ENCODE measurements at places on chromosomes 11 and 22. TPM values are rescaled to one million over a fixed set of nuclear protein-coding genes. Genes with fewer than 3 reads are reported as not detected.
A peak's percentile ranks its signal among the peaks of the same experiment; 100 is the strongest.

BARX2 gene
- not detected for total RNA-seq

PRG2 gene
- total RNA-seq = 0.31 TPM

MPEG1 gene
- total RNA-seq = not detected

SLC22A12 gene
- not detected for total RNA-seq

SLC43A1 gene
- 16.3 TPM for total RNA-seq

MAPK12 gene
- 31.3 TPM for total RNA-seq

CD248 gene
- total RNA-seq = 1.5 TPM

HMGXB4 gene
- total RNA-seq = 32.5 TPM

CREB3L1 gene
- total RNA-seq = 3.3 TPM

GALNT18 gene
- total RNA-seq = 1.7 TPM

PDE2A gene
- total RNA-seq = 3.4 TPM

PRCP gene
- 56.7 TPM for total RNA-seq

FAM180B gene
- total RNA-seq = 0.31 TPM

GLYATL1 gene
- total RNA-seq = 2.1 TPM

DNA sequence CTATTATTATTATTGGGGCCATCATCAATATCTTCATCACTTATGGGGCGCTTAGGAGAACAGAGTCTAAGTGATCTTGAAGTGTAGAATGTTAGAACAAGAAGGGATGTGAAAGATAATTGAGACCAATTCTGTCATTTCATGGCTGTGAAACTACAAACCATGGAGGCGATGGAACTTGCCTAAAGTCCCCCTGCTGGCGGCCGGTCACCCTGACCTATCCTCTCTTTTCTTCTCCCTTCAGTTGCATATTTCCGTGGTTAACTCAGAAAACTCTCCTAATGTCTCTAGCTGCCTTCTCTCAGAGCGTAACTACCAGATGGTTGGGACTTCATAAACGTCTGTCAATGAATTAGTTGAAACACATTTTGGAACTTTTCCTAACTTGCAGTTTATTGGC is 6.6 kb upstream of the OR4B1 start:
- peak; percentile 29 for DNase-seq

- no peak for DNase-seq
Observed at GRCh38 chr11:62804310-62805075, 747 bp downstream of the NXF1 start.

DNA sequence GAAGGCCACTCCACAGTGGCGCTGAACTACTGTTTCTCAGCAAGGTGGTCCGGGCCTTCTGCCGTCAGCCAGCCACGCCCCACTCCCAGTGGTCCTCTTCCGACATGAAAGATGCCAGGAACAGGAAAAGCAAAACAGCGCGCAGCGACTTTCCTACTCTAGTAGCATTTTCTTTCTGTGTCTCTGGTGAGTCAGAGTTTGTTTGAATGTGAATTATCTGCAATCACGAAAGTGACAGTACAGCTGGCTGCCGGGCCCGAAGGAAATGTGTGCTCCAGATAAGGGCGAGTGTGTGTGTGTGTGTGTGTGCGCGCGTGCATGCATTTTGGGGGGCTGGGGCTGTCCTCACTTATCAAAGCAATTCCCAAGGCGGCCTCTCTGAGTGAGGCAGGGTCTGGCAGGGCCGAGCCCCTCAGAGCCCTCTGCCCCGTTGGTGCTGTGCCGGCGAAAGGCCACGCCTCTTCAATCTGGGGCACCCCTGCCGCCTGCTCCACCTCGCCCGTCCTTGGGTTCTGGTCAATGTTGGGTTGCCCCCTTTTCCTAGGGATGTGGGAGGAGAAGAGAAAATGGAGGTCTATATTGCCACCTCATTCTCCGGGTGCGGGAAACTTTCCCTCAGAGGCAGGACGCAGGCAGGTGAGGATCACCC is 288.5 kb downstream of the KIRREL3 start:
- no peak for DNase-seq

- no peak for DNase-seq
Observed at GRCh38 chr22:47065756-47066615, 303.5 kb downstream of the TBC1D22A start.

DNA sequence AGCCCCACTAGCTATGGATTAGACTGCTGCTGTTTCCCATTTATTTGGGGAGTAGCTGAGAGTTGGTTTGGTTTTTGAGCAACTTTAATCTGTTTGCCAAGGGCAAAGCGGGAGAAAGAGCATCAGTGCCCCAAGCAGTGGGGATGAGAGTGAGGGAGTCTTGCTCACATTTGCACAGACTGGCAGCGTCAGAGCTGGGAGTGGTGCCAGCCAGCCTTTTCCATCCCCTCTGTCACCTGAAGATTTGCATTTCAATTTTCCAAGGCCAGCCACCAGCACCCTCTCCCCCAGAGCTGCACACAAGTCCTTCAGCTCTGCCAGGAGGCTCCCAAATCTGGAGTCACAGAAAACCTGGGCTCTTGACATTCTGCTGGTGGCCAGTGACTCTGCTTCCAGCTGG is 21.0 kb upstream of the UVRAG start:
- no peak for DNase-seq

- no peak for DNase-seq
Observed at GRCh38 chr11:116576526-116576925, 196.3 kb downstream of the BUD13 start.

DNA sequence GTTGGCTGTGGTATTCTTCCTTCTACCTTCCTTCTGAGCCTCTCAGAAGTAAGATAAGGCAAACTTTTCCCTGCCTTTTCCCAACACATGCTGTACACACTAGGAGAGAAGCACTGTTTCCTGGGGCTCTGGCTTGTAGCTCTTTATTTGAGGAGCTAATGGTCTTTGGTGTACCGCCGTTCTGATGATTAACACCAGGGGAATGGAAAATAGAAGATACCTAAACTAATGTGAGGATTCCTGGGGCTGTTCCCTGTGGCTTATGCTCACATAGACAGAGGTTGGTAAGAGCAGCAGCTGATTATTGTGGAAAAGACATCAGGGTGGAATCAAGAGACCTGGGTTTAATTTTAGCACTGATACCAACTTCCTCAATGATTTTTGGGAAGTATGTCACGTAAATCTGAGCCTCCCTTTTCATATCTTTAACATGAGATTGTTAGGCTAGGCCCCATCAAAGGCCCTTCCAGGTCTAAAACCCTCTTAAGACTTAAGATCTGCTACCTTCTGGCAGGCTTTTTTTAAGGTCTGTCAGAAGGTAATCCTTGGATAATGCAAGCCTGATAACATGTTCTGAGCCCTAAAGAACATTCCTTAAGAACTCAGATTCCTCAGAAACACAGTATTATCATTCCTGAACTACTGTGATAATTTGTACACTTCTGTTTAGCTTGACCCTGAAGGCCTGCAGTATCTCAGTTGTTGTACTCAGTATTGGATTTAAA is 24.8 kb upstream of the RCE1 start:
- no peak for DNase-seq

- no peak for DNase-seq
Observed at GRCh38 chr11:93908689-93909088, 58.3 kb upstream of the VSTM5 start.

DNA sequence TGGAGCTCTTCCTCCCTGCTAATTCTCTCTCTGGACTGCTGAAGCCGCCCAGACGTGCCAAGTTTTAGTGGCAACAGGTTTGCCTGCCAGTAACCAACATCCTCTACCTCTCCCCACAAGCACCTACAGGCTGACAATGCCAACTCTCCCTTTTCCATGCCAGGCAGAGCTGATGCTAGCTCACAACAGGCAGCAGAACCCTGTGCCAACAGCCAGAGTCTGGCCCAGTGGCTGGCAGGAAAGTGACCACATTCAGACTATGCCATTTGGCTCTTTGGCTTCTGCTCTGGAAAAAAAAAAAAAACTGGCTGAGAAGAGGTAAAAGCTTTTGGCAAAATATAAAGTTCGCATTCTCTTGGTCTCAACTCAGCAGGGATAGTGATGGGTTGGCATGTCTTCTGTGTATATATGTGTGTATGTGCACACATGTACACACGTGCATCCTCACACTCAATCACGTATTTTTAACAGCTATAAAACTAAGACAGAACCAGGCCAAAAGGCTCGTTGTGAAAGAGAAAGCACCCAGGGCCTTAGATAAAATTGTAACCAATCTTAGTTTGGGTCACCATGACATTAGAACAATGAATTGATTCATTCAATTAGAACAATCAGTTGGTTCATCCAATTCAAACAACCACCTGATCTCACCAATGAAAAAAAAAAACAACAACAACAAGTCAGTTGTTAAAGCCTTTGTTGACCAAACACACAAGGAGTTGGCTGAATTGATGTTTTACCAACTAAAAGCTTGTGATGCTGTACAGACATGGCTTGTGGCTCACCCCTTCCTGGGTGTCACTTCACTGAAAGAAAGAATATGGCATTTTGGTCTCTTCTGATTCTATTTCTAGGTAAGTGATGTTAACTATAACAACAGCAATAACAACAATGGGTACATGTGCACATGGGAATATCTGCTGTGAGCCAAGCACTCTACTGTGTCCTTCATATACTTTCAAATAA is 48.6 kb downstream of the TRIM29 start:
- no peak for DNase-seq

GRCh38 chr11:45109400-45109799 is 37.0 kb upstream of the PRDM11 start:
- no peak for DNase-seq

DNA sequence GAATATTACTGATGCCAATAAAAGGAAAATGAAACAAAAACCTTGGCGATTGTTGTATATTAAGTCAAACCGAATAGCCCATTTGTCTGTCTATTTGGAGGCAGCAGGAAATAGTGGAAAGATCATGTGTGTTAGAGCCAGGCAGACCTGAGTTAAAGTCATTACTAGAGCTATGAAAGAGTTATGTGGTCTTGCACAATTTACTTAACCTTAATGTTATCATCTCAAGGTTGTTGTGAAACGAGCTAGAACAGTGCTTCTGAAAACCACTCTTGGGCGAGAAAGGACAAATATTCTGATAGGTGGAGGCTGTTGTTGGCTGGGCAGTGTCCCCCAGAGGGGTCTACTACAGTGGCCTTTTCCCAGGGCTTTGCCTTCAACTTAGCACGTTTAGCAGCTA is 60.0 kb upstream of the NUP160 start:
- no peak for DNase-seq

GRCh38 chr11:6995703-6996102 is 24.4 kb downstream of the ZNF214 start:
- no peak for DNase-seq

DNA sequence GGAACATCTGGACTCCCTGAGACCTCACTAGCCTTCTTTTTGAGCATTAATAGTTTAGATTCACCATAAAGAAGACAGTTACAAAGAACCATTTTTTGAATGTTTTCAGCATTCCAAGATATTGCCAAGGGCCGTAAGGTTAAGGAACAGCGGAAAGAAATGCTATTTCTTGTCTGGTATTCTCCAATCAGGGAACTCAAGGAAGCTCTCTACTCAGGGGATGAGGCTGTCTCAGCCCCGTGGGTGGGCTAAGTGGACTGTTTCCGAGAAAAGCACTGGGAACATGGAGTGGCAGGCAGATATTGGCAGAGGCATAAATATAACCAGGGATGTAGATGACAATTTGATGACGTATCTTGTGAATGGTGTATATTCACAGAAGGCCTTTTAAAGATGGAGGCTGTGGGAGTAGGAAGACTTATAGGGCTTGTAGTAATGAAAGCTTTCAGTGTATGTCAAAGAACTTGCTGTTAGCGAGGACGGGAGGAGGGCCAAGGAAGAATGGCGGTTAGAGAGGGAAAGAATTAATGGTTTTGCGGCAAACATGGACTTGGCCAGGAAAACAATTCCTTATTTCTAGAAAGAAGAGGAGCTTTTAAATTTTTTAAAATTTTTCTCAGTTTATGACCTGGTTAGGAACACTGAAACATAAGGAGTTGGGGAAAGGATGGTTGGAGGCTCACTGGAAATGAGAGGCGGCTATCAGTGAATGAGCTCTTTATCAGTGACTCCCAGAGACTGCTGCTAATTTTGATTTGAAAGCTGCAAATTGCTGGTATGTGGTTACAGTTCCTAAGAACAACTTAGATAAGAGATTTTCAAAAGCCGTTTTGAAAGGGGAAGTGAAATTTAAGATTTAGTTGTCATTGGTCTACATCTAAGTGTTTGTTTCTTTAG is 64.6 kb downstream of the ST3GAL4 start:
- no peak for DNase-seq

- peak; percentile 22 for DNase-seq
Observed at GRCh38 chr11:1126935-1127663, 30.7 kb upstream of the MUC5AC start.

- DNase-seq = no peak
Observed at GRCh38 chr11:100978939-100979338, 150.7 kb downstream of the PGR start.

DNA sequence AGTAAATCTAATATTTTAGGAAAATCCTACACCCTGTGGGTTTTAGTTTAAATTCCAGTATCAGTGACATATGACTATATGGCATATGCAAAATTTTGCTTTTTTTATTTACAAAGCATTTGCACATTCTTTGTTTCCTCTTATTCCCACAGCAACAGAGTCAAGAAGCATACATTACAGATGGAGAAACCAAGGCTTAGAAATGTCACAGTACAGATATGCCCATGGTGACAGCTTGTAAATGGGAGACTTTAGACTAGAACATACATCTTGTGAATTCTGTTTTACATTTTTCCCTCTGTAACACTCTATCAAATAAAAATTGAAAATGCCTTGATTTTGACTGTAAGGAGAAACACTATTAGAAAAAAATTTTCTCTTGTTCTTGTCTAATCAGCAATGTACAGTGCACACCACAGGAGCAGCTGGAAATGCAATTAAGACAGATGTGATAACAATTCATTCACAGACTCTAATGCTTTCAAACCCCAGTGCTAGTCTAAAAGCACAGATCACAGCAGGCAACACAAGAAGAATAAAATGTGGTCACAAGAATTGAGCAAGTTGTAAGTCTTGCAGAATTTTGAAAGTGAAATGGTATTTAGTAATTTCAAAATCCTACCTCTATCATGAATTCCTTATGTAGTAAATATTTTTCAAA is 375.9 kb downstream of the LUZP2 start:
- no peak for DNase-seq

GRCh38 chr11:120182790-120183491 is 27.9 kb upstream of the OAF start:
- peak; percentile 73 for DNase-seq

- no peak for DNase-seq
Observed at GRCh38 chr11:109222761-109223160, 199.2 kb upstream of the C11orf87 start.

DNA sequence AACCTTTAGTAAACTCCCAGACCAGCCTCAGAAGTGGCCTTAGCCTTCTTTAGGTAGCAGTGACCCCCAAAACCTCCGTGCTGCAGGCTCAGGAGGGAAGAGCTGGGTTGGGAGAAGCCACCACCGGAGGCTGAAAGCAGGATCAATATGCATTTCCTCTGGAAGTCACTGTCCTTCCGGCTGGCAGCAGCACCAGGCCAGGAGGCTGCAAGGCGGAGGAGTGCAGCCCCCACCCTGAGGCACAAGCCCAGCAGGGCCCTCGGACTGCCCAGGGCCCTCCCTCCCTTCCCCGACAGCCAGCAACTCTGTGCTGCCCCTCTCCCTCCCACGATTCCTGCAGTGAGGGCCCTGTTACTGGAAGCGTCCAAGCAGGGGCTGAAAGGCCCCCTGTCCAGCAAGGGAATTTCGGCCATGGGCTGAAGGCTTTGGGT is 3.2 kb upstream of the NRXN2 start:
- DNase-seq = peak; percentile 53
